NCI-H446 (cell line): ENCODE measurements at places on chromosomes 11 and 22.

- DNase-seq: no peak
These were observed 294.7 kb upstream of the ZC3H12C start for GRCh38 chr11:109798521-109798920.

DNA sequence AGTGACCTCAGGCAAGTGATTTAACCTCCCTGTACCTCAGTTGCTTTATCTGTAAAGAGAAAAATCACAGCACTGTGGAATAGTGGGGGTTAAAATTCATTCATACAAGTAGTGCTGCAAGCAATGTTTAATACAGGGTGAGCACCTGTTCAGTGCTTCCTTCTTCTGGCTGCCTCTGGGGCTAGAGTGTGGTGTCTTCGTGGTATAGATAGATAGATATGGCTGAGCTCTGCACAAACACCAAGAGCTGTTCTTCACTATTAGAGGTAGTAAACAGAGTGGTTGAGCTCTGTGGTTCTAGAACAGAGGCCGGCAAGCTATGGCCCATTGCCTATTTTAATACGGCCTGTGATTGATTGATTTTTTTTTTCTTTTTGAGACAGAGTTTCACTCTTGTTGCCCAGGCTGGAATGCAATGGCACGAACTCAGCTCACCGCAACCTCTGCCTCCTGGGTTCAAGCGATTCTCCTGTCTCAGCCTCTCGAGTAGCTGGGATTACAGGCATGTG is 32.9 kb downstream of the LIMK2 start:
- DNase-seq: no peak

DNA sequence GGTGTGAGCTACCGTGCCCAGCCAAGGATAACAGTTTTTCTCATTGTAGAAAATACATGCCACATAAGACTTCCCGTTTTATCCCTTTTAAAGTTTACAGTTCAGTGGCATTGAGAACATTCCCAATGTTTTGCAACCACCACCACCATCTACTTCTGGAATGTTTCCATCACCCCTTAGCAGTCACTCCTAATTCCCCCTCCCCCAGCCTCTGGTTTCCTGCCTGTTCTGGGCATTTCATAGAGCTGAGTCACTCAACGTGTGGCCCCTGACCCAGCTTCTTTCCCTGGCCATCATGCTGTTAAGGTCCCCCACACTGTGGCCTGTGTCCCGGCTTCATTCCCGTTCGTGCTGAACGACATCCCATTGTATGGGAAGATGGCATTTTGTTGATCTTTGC is 30.7 kb downstream of the FGF4 start:
- DNase-seq: no peak

DNA sequence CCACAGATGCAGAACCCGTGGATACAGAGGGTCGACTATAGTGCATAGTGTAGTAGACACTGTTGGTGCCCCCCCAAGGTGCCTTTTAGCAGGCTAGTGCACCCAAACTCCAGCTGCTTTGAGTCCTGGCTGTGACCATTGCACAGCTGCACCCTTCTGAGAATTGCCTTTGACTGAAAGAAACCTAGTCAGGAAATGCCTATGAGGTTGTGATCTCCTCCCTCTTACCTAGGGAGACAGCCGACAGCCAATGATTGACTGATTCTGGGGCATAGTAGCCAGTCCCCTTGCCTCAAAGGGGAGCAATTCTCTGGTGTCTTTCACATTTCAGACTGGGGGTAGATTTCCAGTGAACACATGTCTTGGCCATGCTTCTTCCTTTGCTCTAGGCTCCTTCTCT is 74.2 kb downstream of the DCDC1 start:
- no peak for DNase-seq

- DNase-seq: no peak
These were observed 3.6 kb downstream of the ASCL2 start for GRCh38 chr11:2266586-2267305.
